Right atrium auricular region (tissue), 2 donors: ENCODE measurements at places on chromosomes 3 and 15. TPM values are rescaled to one million over a fixed set of nuclear protein-coding genes. Genes with fewer than 3 reads are reported as not detected.

The STAB1 gene
- total RNA-seq: 46.5 TPM

DNA sequence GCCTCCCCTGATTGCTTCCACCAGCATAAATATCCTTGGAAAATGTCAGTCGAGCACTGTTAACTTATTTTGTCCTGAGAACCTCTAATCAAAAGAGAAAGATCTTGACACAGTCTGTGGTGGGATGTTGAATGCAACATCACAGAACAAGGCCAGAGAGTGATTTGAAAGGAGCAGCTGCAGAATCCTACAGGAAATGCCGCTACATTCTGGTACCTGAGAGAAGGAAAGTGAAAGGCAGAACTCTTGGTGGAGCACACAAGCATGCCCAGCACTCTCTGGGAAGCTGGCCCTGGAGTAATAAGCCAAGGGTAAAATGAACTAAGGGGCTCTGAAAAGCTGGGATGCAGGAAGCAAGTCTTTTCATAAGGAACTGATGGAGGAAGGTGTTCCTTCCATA lies 75.8 kb downstream of the CBLB start:
- H3K4me1 ChIP-seq: peaks cover 54% of the 10 kb centered on the region
- no peaks in the 10 kb centered on the region for H3K36me3 ChIP-seq
- H3K27ac ChIP-seq: peak overlapping the region; percentile 79
- no peaks in the 10 kb centered on the region for H3K27me3 ChIP-seq
- DNase-seq: no peak

The CORO2B gene
- total RNA-seq: 6.0 TPM

- no peaks in the 10 kb centered on the region for H3K4me1 ChIP-seq
- no peaks in the 10 kb centered on the region for H3K36me3 ChIP-seq
- peak; percentile 28 for DNase-seq
- H3K4me3 ChIP-seq: no peak overlapping the region
- no peak overlapping the region for H3K27ac ChIP-seq
Measured at GRCh38 chr3:55440104-55440708, 46.9 kb downstream of the WNT5A start.

GRCh38 chr3:70771426-70772147 lies 459.1 kb upstream of the MDFIC2 start:
- H3K4me1 ChIP-seq: no peaks in the 10 kb centered on the region
- no peaks in the 10 kb centered on the region for H3K27me3 ChIP-seq
- no peak overlapping the region for H3K27ac ChIP-seq
- no peaks in the 10 kb centered on the region for H3K36me3 ChIP-seq

- no peaks in the 10 kb centered on the region for H3K27me3 ChIP-seq
- peaks cover 93% of the 10 kb centered on the region for H3K36me3 ChIP-seq
- no peak overlapping the region for H3K4me3 ChIP-seq
- H3K4me1 ChIP-seq: no peaks in the 10 kb centered on the region
- DNase-seq: no peak
- H3K27ac ChIP-seq: peak overlapping the region; percentile 49
Measured at GRCh38 chr3:125002414-125003368, 53.1 kb downstream of the HEG1 start.

- peak overlapping the region; percentile 59 for H3K27ac ChIP-seq
- no peak for DNase-seq
- no peaks in the 10 kb centered on the region for H3K27me3 ChIP-seq
- H3K4me3 ChIP-seq: peak overlapping the region; percentile 38
- no peaks in the 10 kb centered on the region for H3K36me3 ChIP-seq
Measured at GRCh38 chr15:41881920-41882688, 11.7 kb downstream of the SPTBN5 start.

The C3orf85 gene
- not detected for total RNA-seq

The SNX33 gene
- 10.3 TPM for total RNA-seq

- peaks cover 16% of the 10 kb centered on the region for H3K4me1 ChIP-seq
- no peaks in the 10 kb centered on the region for H3K36me3 ChIP-seq
- DNase-seq: no peak
- peak overlapping the region; percentile 95 for H3K4me3 ChIP-seq
Measured at GRCh38 chr15:68821190-68821840, 620 bp upstream of the ANP32A start.

DNA sequence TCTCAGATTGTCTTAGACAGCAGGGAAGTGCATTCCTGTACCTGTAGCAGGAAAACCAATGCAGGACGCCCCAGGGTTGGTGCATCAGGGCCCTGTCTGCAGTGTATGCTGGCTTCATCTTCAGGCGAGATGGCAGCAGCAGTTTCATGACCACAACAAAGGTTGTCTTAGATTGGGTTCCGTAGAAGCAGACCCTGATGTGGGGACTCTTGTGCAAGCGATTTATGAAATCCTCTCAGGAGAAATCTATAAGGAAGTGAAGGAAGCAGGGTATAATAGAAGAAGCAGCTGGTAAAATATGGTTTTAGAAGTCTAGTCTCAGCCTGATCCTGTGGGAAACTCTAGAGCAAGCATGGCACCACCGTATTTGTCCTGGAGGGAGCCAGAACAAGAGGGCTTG lies 25.0 kb downstream of the DNAH1 start:
- H3K27ac ChIP-seq: no peak overlapping the region
- peaks cover 3% of the 10 kb centered on the region for H3K36me3 ChIP-seq
- DNase-seq: no peak
- H3K4me3 ChIP-seq: no peak overlapping the region

- H3K4me1 ChIP-seq: no peaks in the 10 kb centered on the region
- H3K36me3 ChIP-seq: no peaks in the 10 kb centered on the region
- no peak overlapping the region for H3K4me3 ChIP-seq
- no peak overlapping the region for H3K27ac ChIP-seq
- no peak for DNase-seq
- no peaks in the 10 kb centered on the region for H3K27me3 ChIP-seq
Measured at GRCh38 chr3:27669591-27669990, 52.5 kb downstream of the EOMES start.

GRCh38 chr3:29805757-29806156 lies 524.9 kb downstream of the RBMS3 start:
- no peak for DNase-seq
- H3K27me3 ChIP-seq: no peaks in the 10 kb centered on the region
- H3K4me3 ChIP-seq: no peak overlapping the region
- H3K4me1 ChIP-seq: no peaks in the 10 kb centered on the region

GRCh38 chr3:127888564-127889107 lies 26.4 kb upstream of the KBTBD12 start:
- no peak overlapping the region for H3K27ac ChIP-seq
- H3K27me3 ChIP-seq: no peaks in the 10 kb centered on the region
- no peaks in the 10 kb centered on the region for H3K36me3 ChIP-seq
- peak; percentile 69 for DNase-seq

GRCh38 chr3:194100856-194101390 lies 35.0 kb upstream of the HES1 start:
- H3K4me3 ChIP-seq: no peak overlapping the region
- H3K27me3 ChIP-seq: no peaks in the 10 kb centered on the region

The STRC gene
- total RNA-seq: not detected

GRCh38 chr3:78258798-78259197 lies 1218.9 kb downstream of the ROBO2 start:
- no peaks in the 10 kb centered on the region for H3K4me1 ChIP-seq
- no peak overlapping the region for H3K27ac ChIP-seq
- H3K27me3 ChIP-seq: no peaks in the 10 kb centered on the region
- DNase-seq: no peak
